Right forelimb (tissue), 1 donor: ENCODE measurements at places on chromosomes 3 and 15.

DNA sequence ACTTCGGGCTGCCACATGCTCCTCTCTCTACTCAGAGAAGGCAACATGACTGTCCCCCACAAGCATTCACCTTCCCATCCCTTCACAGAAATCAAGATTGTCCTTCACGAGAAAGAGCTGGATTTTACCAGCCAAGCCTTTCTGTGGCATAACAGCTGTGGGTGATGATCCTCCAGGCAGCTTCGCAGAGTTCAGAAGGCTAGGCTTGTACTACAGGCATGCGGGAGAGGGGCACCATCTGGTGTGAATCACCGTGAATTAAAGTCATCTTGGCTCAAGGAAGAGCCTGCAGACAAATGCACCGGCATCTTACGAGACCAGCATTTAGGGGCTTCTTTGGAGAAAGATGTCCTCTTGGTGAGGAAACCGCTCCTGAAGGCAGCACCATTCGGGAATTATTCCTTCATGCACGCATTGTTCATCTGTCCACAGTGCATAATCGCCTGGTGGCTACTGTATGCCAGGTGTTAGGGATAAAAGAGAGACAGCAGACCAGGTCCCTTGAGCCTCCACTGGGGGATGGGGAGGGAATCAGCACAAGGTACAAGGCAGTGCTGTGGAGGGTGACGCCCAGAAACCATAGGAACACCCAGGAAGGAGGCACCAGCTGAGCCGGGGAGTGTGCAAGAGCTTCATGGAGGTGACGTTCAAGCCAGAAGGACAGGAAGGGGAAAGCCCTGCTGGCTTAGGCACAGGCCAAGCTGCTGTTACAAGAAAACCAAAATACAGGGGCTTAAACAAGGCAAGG, 108.6 kb downstream of the TMEM266 start:
- no peak for DNase-seq

DNA sequence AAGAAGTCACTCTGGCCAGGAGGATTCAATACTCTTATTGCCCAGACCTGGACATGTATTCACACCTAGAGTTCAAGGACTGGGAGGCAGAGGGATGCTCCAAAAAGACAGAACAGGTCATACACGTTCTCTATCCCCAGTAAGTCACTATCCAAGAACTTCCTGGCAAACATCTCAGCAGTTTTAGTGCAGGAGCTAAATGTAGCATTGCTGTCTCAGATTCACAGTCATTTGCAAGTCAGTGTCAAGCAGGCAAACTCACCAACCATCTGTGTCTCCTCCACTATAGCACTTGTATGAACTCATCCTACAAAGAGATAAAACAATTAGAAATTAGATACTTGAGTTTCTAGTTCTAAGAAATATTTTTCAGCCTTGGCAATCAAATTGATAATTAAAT, 38.4 kb downstream of the ABHD17C start:
- no peak for DNase-seq

DNA sequence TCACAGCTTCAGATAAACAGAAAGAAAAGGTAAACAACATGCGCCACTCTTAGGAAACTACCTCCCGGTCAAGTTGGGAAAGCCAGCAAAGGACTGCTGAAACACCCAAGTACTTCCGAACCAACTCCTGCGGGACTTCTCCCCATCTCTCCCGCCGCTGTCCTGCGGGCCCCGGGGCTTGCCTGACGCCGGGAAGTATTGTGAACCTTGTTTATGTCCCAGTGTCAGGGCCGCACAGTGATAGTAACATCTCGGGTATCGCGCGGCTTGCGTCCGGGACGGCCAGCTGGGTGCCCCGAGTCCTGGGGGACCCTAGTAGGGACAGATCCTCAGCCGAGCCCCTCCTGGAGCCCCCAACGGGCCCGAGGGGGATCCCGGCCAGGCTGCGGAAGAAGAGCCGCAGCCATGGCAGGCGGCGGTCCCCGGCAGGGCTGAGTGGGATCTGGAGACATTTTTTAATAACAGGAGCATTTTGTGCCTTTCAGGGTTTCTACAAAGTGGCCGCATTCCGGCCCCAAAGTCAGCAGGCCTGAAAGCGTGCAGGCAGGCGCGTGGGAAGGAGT, 756 bp downstream of the CLPX start:
- DNase-seq: peak; percentile 65

DNA sequence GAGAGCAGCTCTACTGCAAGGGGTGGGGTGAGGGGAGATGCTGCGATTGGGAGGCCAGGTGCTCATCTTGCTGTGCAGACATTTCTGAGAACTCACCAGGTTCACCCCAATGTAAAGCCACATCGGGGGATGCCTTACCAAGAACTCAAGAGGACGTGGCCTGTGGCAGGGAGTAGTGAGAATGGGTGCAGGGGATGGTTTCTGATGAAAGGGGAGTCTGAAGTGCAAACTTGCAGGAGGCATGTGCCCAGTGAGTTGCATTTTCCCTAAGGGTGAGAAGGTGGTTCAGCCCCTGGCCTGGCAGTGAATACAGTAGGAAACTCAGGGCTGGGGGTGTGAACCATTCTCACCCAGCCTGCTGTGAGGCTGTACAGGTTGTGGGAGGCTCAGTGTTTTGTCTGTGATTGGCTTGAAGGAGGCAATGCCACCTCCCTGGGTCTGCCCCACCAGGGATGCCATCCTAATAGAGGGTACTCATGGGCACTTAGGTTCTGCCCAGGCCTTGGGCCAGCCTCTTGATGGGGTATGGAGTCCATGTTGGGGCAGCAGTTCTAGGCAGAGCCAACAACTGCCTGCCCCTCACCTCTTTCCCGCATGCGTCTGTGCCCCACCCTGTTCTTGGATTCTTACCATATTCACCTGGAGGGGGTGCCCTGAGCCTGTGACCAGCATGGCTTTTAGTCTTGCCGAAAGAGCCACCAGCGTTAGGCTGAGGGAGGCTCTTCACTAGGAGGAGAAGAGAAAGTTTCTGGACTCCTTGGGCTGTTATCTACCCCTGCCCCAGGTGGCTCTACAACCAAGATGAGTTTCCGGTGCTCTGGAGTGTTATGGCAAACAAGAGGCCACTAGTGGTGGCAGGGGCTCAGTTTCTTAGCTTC, 4.5 kb downstream of the HEMK1 start:
- DNase-seq: no peak

DNA sequence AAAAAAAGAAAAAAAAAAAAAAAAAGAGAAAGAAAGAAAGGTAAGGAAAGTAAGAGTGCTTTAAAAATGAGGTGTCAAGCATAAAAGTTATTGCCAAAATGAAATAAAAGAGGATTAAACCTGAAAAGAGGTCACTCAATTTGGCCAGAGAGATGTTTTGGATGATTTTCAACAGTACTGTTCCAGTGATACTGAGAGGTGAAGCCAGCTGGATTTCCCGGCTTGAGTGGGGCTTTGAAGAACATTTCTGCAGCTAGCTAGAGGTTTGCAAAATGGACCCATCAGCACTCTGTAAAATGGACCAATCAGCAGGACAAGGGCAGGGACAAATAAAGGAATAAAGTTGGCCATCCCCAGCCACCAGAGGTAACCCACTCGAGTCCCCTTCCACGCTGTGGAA, 128.5 kb downstream of the LSAMP start:
- no peak for DNase-seq

DNA sequence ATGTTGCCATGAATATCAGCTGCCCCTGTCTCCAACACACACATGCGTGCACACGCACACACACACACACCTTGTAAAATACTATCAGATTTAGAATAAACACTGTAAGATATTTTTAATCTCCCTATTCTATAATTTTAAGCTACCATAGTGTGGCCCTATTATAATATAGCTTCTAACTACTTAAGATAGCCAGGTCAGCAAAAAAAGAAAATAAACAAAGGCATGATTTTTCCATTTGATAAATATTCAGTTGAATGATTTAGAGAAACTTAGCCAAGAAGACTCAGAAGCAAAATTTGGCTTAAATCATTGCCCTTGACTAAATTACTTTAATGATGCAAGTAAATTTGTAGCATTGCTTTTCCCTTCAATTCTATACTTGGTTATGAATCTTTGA, 162.2 kb downstream of the ALCAM start:
- DNase-seq: no peak

- DNase-seq: no peak
Measured at GRCh38 chr3:42652611-42653302, 740 bp upstream of the ZBTB47 start.

DNA sequence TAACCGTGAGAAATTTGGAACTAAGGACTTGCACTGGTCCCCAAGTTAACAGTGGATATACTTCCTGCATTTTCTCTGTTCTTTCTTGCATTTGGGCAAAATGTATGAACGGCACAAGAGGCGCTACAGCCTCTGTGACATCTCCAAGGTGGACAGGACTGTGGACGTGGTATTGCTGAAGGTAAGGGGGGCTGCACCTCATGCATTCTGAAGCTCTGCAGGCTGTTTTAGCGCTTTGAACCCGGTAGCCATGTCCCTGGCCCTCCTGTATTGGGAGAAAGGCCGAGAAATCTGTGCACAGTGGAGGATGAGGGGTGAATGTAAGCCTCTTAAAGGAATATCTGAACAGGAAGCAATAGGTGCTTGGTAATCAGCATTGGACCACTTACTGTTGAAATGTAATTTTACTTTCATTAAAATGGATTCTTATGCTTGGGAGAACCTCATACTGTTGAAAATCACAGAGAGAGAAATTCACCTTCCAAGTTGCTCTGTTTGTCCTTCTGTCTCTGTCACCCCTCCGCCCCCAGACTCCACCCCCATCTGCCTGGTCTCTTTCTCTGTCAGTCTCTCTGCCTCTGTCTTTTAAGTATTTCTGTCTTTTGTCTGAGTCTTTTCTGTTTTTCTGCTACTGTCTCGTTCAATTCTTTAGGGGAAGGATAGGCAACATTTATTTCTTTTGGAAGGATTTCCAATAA, 174.6 kb downstream of the KLHL25 start:
- DNase-seq: peak; percentile 54

DNA sequence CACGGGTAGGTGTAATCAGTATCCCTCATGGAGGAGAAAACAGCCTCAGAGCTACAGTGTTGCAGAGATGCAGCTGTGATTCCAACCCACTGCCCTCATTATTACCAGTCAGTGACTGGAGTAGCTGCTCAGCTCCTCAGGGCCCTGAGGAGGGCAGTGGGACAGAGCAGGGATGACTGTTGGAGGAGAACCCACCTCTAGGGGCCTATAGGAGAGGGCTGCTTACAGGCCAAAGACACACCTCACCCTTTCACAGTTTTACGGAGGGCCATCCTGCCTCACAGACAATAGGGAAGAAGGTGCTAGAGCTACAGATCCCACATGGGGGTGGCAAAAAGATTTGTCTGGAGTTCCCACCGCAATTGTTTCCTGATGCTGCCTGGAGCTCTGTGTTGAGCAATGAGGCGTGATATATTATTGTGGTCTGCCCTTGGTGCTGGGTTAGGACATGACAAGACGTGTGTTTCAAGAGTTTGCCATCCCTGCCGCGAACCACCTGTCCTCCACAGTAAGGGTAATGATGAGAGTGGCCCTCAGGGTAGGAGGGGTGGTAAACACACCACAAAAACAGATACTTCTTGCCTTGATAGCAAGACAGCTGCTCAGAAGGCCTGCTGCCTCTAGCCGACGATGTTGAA, 140.5 kb upstream of the TPM1 start:
- DNase-seq: no peak

DNA sequence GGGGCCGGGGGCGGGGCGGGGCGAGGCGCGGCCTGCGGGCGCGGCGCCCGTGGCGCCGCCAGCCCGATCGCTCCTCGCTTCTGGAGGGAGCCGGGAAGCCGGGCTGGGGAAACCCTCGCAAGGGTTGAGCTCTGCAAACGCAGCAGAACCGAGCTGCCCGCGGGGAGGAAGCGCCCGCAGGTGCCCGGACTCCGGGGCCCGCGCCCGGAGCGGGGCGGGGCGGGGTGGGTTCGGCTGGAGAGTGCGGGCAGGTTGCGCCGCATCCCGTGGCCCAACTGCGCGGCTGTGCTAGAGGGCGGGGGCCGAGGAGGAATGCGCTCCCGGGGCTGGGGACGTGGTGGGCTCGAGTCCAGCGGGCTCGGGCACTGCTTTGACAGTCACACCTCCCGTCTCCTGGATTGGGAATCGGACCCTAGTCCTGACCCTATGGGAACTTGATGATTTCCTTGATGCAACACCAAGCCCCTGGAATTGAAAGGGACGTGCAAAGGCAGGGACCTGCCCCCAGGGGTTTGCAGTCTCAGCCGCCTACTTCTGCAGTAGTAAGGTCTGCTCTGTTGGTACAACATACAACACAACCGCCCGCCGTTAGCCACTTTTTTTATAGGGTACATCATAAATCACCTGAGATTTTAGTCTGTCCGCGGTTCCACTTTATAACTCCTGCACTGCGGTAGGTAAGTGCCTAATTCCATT, 34.3 kb downstream of the ZBTB38 start:
- peak; percentile 82 for DNase-seq

DNA sequence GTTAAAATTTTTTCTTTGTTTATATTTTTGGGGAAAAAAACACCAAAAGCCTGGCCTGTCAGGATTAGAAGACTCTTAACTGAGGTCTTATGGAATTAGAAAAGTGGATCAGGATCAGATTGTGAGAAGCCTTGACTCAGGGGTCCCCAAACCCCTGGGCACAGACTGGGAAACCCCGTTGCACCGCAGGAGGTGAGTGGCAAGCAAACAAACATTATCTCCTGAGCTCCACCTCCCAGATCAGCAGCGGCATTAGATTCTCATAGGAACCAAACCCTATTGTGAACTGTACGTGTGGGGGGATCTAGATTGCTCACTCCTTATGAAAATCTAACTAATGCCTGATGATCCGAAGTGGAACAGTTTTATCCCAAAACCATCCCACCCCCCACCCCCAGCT, 117.2 kb downstream of the TCF12 start:
- no peak for DNase-seq

DNA sequence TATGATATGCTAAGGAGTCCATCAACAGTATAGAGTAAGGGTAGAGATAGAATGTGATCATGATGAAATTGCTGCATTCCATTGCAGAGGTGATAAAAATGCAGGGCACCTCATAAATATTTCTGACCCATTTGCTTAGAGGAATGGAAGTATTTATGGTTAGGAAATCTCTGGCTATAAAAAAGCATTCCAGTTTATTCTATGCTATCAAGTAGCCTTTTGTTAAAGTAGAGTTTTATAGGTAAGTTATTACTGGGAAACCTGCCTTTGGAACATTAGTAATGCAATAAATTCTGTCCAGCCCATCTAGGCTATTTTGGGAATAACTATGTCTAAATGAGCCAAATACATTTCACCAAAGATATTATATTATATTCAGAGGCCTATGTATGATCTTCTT, 19.8 kb upstream of the STRIT1 start:
- no peak for DNase-seq

DNA sequence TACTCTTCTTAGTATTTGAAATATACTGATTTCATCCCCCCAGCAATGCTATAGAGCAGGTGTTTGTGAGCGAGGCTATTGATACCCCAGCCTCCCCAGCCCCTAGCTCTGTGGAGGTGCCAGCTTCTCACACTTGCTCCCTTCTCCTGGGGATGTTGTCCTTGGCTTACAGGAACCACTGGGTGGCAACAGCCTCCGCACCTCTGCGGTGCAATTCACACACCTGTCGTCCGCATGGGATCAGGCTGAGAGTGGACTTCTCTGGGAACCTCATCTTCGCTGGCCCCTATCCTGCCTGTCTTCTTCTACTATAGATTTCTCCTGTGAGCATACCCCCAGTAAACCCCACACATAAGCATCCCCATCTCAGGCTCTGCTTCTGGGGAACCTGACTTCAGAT, 103.9 kb upstream of the SLC6A11 start:
- no peak for DNase-seq
